ENCODE measurements at places on chromosomes 4 and X. TPM values are rescaled to one million over a fixed set of nuclear protein-coding genes. Genes with fewer than 3 reads are reported as not detected.

AIFM1 gene
- total RNA-seq, result 23.1 TPM

ZNF157 gene
- total RNA-seq, result 0.17 TPM

MTNR1A gene
- total RNA-seq, result not detected

FAM236D gene
- not detected for total RNA-seq

MAOA gene
- 27.6 TPM for total RNA-seq

OTOP1 gene
- total RNA-seq, result not detected

RNF150 gene
- total RNA-seq, result 0.51 TPM
